ENCODE measurements at places on chromosomes 1 and 21. TPM values are rescaled to one million over a fixed set of nuclear protein-coding genes. Genes with fewer than 3 reads are reported as not detected.

The OR2M3 gene
- polyA plus RNA-seq: not detected

The FAM229A gene
- polyA plus RNA-seq: 1.6 TPM

The ESPN gene
- not detected for polyA plus RNA-seq

The ADGRB2 gene
- 7.2 TPM for polyA plus RNA-seq

The GALNT2 gene
- polyA plus RNA-seq: 119 TPM

Measured in AG04450 (cell line).